ENCODE measurements at places on chromosomes 3 and 15.

DNA sequence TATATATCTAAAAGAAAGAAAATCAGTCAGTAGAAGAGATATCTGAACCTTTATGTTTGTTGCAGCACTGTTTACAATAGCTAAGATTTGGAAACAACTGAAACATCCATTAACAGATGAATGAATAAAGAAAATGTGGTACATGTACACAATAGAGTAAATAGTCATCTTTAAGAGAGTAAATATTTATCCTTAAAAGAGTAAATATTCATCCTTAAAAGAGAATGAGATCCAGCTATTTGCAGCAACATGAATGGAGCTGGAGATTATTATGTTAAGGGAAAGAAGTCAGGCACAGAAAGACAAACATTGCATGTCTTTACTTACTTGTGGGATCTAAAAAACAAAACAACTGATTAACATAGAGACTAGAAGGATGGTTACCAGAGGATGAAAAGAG is 197.0 kb upstream of the CBLB start:
- no peak for DNase-seq

- no peak for DNase-seq
Measured at GRCh38 chr3:27185231-27185989, 183.8 kb downstream of the NEK10 start.

DNA sequence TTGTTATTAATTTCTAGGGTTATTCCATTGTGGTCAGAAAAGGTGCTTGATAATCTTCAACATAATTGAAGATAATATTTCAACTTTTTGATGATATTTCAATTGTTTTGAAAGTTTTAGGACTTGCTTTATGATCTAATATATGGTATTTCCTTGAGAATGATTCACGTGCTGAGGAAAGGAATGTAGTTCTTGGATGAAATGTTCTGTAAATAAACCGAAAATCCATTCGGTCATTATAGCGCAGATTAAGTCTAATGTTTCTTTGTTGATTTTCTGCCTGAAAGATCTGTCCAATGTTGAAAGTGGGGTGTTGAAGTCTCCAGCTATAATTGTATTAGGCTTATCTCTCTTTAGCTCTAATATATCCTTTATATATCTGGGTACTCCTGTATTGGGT is 617.5 kb upstream of the NECTIN3 start:
- DNase-seq = no peak

DNA sequence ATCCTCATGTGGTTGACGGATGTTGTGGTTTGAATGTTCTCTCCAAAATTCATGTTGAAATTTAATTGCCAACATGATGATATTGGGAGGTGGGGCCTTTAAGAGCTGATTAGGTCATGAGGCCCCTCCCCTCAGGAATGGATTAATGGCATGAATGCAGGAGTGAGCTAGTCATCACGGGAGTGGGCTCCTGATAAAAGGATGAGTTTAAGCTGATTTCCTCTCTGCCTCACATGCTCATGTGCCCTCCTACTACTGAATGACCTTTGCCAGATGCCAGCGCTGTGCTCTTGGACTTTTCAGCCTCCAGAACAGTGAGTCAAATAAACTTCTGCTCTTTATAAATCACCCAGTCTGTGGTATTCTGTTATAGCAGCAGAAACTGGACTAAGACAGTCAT is 111.2 kb downstream of the MYO5A start:
- DNase-seq = no peak

- DNase-seq = no peak
Measured at GRCh38 chr3:158802409-158803268, 785 bp downstream of the MFSD1 start.

- DNase-seq = no peak
Measured at GRCh38 chr15:56732135-56732885, 999 bp downstream of the ZNF280D start.

GRCh38 chr15:69478259-69478781 is 25.7 kb downstream of the RPLP1 start:
- DNase-seq = no peak
